NCI-H2107 (cell line): ENCODE measurements at places on chromosomes 13 and 19.

- DNase-seq: no peak
Observed at GRCh38 chr13:93305886-93306285, 79.3 kb downstream of the GPC6 start.

- no peak for DNase-seq
Observed at GRCh38 chr13:39414339-39414738, 188.7 kb downstream of the LHFPL6 start.

- no peak for DNase-seq
Observed at GRCh38 chr19:41932259-41932719, 4.0 kb upstream of the ERFL start.

GRCh38 chr13:44211704-44212346, 161.8 kb upstream of the SERP2 start:
- DNase-seq: peak; percentile 24

- DNase-seq: no peak
Observed at GRCh38 chr19:18131841-18132596, 20.9 kb upstream of the PIK3R2 start.

GRCh38 chr19:31099515-31100205, 249.6 kb downstream of the TSHZ3 start:
- DNase-seq: no peak

DNA sequence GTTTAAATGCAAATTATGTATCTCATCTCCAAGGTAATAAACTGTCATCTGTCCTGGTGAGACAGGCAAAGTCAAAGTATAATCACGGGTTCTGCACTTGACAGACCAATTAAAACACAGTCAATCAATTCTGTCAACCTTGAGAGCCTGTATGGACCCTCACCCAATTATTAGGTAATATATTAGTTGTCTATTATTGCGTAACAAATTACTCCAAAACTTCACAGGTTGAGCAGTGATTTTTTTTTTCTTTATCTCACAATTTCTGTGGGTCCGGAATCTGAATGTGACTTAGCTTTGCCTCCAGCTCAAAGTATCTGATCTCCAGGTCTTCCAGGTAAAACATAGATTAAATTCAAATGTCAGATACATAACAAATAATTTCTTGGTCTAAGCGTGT, 707.4 kb upstream of the ARGLU1 start:
- no peak for DNase-seq

- no peak for DNase-seq
Observed at GRCh38 chr13:49305792-49306425, 58.2 kb downstream of the CDADC1 start.

- no peak for DNase-seq
Observed at GRCh38 chr19:45601115-45601514, 897 bp downstream of the GPR4 start.

- DNase-seq: no peak
Observed at GRCh38 chr19:10230173-10230860, 814 bp downstream of the S1PR2 start.

- DNase-seq: no peak
Observed at GRCh38 chr19:14333101-14333871, 48.0 kb upstream of the ADGRE5 start.

DNA sequence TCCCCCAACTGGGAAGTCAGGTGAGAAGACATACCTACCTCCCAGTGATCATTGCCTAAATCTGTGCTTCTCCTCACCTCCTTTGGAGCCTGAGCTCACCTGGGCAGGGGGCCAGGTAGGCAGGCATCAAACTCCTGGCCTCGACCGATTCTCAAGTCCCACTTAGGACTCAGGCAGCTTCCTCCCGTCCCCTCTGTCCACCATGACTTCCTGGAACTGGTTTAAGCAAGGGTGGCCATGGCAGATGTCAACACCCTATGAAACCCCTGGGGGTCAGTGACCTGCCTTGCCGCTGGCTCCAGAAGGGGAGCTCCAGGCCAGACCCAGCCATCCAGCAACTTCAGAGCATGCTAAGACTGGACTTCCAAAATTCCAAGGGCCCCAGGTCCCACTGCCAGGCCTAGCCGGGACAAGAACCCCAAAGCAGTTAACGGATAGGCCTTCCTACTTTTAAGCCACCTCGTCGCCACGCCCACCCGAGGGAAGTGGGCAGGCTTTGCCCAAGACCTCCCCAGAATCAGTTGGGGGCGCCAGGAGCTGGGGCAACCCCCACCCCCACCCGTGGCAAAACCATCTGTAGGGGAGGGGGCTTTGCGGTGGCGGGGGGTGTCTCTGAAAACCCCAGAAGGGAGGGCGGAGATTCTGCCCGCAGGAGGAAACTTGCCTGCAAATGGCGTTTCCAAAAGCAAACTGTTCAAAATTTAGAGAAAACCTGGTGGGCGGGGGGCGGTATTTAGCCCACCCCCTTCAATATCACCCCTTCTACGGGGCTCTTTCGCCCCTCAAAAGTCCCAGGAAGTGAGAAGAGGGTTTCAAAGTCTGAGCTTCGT, 657 bp downstream of the PLIN3 start:
- DNase-seq: no peak

- no peak for DNase-seq
Observed at GRCh38 chr13:97339019-97339987, 94.7 kb upstream of the RAP2A start.

DNA sequence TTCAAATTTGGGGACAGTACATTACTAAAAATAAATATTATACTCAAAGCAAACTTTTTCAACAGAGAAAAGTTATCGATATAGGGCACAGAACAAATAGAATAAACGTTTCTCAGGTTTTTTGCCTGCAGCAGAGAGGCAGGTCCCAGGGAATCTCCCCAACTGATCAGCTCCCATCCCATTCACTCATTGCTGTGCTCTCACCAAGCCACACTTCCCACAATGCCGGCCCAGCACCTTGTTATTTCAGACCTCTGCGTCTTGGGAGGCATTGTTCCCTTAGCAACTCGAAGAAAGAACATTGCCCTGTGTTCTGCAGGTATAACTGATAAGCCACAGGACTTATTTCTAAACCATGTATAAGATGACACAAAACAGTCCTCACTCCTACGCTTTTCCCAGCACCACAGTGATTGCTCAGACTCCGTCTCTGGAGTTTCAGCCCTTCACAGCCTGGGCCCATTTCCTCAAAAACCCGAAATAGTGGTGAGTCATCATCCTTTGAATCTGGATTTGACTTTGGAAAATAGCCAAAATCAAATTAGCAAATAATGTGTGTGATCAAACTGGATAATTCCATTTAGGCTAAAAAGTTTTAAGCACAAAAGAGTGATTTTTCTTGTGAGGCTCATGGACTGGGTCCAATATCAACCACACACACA, 100.4 kb downstream of the DCLK1 start:
- no peak for DNase-seq

DNA sequence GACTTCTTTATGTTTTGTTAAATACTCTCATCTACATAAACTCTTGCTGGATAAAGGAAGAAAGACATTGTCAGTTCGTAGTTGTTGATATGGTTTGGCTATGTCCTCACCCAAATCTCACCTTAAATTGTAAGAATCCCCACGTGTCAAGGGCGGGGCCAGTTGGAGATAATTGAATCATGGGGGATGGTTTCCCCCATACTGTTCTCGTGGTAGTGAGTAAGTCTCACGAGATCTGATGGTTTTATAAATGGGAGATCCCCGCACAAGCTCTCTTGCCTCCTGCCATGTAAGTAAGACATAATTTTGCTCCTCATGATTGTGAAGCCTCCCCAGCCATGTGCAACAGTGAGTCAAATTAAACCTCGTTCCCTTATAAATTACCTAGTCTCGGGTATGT, 3.6 kb downstream of the ADGRE1 start:
- no peak for DNase-seq

DNA sequence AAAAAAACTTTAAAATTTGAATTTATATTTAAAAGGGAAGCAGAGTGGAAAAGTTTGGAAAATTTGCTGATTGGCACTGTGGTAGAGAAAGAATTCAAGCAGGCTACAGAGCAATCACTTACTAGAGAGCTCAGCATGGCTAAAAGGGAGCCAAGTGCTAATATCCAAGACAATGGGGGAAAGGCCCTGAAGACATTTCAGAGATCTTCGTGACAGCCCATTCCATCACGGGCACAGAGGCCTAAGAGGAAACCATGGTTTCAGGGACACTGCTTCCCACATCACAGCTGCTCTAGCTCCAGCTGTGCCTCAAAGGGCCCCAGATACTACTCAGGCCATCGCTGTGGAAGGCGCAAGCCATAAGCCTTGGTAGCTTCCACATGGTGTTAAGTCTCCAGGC, 73.7 kb downstream of the SGCG start:
- no peak for DNase-seq

DNA sequence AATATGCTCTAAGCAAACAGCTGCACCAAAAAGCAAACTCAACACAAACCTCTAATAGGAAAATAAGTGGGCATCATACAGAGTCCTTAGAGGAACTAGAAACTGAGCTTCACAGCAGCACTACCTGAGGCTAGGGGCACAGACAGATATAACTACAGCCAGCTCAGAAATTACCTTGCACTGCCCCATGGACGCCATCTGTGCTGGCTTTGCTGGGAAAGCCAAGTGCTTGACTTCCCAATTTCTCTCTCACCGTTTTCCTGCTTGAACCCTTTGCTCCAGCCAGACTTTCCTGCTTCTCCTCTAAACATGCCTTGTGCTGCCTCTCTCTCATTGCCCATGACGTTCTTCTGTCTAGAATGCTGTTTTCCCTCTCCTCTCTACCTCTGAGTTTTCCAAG, 29.3 kb downstream of the MTUS2 start:
- no peak for DNase-seq

- no peak for DNase-seq
Observed at GRCh38 chr13:41107584-41108014, 25.0 kb downstream of the KBTBD6 start.

GRCh38 chr19:17737690-17738153, 13.6 kb upstream of the FCHO1 start:
- DNase-seq: no peak

DNA sequence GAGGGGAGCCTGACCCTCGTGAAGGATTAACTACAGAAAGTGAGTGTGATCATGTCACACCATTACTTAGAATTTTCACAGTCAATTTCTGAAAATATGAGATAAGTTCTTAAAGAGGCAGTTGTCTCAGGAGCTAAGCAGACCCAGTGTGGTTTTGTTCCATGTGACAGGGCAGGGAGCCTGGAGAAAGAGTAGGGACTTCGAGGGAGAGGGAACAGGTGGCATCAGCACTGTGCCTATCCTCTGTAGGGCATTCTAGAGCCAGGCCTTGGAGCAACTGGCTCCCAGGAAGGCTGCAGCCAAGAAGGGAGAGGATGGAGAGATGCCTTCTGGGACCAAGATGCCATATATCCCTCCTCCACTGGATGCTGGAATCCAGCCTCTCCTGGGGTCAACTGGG, 183.0 kb downstream of the TSHZ3 start:
- no peak for DNase-seq

GRCh38 chr13:87884884-87885283, 213.7 kb downstream of the SLITRK5 start:
- DNase-seq: no peak

DNA sequence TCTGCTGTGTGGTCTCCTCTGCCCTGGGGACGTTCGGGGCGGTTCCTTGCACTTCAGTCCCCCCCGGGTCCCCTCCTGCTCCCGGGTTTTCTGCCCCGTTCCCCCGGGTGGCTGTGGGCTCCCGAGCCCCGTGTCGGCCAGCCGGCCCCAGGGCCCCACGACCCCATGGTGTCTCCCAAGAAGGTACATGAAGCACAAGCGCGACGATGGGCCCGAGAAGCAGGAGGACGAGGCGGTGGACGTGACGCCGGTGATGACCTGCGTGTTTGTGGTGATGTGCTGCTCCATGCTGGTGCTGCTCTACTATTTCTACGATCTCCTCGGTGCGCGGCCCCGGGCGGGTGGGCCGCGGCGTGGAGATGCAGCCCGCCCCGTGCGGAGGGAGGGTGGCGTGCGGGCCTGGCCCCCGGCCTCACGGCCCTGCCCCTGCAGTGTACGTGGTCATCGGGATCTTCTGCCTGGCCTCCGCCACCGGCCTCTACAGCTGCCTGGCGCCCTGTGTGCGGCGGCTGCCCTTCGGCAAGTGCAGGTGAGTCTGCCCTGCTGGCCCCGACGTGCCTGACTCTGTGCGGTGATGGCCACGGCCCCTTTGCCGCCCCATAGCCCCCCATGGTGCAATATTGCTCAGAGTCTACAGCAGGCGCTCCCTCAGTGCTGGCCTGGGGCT, 11.3 kb downstream of the SPPL2B start:
- DNase-seq: no peak

- no peak for DNase-seq
Observed at GRCh38 chr13:50236898-50237318, 221.7 kb downstream of the KCNRG start.

DNA sequence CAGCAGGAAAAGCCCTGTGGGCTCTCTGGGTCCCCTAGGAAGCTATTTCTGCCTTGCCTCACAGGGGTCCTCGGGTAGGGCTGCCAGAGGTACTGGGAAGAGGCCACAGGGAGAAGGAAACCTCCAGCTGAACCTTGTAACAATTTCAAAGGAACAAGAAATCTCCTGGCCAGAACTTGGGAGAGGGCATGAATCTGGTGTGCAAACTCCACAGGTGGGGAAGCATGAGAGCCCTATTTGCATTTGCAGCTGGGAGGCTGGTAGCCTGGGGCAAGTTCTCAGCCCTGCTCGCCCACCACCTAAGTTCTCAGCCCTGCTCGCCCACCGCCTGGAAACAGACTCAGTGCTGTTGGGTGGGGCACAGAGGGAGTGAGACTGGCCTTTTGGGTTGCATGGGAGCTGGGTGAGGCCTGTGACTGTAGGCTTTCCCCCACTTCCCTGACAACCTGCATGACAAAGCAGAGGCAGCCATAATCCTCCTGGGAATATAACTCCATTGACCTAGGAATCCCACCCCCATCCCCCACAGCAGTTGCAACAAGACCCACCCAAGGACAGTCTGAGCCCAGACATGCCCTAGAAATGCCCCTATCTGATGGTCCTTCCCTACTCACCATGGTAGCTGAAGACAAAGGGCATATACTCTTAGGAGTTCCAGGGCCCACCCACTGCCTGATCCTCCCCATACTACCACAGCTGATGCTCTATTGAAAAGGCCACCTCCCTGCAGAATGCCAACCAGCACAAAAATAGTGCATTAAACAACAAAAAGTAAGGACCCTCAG, 11.7 kb downstream of the UGGT2 start:
- DNase-seq: no peak
